CD4-positive, alpha-beta memory T cell (primary cell): ENCODE measurements at places on chromosomes 12 and 14. TPM values are rescaled to one million over a fixed set of nuclear protein-coding genes. Genes with fewer than 3 reads are reported as not detected.

KERA gene
- not detected for polyA plus RNA-seq

KCNC2 gene
- polyA plus RNA-seq = not detected

SMIM41 gene
- not detected for polyA plus RNA-seq

NKX2-8 gene
- not detected for polyA plus RNA-seq

HOXC4 gene
- polyA plus RNA-seq = not detected

CNTN1 gene
- polyA plus RNA-seq = not detected

RTN1 gene
- polyA plus RNA-seq = not detected

DNA sequence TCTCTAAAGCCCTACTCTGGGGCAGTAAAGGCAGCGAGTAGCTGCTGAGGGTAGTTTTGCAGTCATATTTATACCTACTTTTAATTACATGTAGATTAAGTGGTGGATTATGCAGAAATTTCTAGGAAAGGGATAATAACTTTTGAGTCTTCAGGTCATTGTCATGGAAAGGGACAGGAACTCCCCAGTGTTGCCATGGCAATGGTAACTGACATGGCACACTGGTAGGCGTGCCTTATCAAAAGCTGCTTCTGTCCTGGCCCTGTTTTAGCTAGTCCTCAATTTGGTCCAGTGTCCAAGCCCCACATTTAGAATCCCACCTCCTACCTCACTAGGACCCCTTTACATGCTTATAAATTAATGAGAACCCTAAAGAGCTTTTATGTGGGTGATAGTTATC lies 303.1 kb downstream of the VRK1 start:
- no peaks in the 10 kb centered on the region for H3K36me3 ChIP-seq
- DNase-seq = no peak
- no peaks in the 10 kb centered on the region for H3K4me1 ChIP-seq
- no peak overlapping the region for H3K27ac ChIP-seq
- no peaks in the 10 kb centered on the region for H3K27me3 ChIP-seq
- H3K4me3 ChIP-seq = no peak overlapping the region

DNA sequence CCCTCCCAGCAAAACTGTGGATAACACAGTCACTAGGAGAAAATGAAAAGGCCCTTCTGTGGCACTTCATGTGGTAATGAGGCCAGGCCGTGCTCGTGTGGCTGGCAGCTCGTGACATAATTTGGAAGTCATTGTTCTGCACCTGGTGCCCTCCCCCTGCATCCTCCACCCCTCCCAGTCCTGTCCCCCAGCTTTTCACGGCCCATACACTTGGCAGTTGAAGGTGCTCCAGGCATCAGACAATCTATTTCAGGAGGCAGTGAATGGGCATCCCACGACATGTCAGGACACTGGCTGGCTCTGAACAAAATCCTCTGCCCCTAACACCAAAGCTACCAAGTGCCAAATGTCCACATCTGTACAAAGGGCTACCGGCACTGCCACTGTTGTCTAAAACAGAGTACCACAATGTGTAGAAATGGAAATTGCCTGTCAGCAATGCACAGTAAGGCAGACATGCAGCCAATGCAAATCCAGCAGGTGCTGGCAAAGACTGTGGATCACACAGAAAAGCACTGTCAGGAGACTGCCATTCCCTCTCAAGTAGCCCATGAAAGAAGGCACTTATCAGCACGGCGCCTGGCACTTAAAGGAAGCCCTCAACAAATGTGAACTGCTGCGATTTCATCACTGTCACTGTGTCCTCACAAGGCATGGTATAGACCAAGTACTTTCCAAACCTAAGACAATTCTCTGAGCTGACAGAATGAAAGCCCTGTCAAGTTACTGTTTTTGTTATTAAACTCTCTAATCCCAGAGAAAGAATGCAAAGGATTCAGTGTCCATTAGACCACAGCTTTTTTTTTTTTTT lies 39.1 kb downstream of the CORO1C start:
- H3K4me3 ChIP-seq = no peak overlapping the region

GRCh38 chr12:83378186-83378727 lies 691.6 kb downstream of the TMTC2 start:
- no peak for DNase-seq
- H3K4me1 ChIP-seq = no peaks in the 10 kb centered on the region
- H3K4me3 ChIP-seq = no peak overlapping the region
- no peaks in the 10 kb centered on the region for H3K36me3 ChIP-seq
- H3K27ac ChIP-seq = no peak overlapping the region

GRCh38 chr14:64971943-64972791 lies at the start of gene RAB15:
TSS of gene RAB15 (minus strand) at chr14:64972336. CDS start at chr14:64972076, 260 bp downstream.
- H3K27ac ChIP-seq = peak within 1 kb of the TSS; percentile 43
- H3K4me3 ChIP-seq = peak within 1 kb of the TSS; percentile 62
- no peaks in the 10 kb centered on the region for H3K27me3 ChIP-seq
- H3K4me1 ChIP-seq = peaks cover 16% of the 10 kb centered on the region
- DNase-seq = peak; percentile 37

DNA sequence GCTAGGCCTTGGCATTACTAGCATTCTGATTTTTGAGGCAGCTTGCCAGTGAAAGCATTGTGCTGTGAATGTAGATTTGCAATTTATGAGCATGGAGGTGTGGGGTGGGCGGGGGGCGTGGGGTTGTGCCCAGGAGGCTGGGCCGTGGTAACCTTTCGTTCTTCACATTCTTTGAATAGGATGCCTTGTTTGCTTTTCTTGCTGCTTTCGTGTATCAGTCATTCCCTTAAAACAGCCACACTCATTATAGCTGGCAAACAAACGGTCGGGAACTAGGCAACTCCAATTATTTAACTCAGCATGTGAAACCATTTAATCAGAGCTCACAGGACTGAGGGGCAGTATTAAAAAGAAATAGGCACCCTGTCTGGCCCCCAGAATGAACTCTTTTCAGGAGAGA lies 115.9 kb upstream of the PELI2 start:
- H3K36me3 ChIP-seq = no peaks in the 10 kb centered on the region
- DNase-seq = no peak
- H3K27ac ChIP-seq = no peak overlapping the region
- H3K27me3 ChIP-seq = no peaks in the 10 kb centered on the region

DNA sequence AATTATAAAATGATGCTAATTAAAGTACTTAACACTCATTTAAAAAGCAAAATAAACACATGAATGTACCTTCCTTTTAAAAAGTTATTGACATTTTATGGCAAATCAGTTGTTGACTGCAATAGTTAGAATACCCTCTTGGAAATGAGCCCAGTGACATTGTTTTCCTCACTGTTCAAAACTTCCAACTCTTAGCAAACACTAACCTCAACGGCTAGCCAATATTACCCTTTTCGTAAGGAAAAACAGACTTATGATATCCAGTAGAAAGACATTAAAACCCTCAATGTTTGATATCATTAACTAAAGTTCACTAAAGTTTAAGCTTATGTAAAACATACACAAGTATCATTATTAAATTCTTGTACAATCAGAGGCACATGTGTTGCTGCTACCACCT lies 83.6 kb downstream of the EPS8 start:
- no peak overlapping the region for H3K27ac ChIP-seq
- peaks cover 2% of the 10 kb centered on the region for H3K4me1 ChIP-seq
- H3K4me3 ChIP-seq = no peak overlapping the region
- no peak for DNase-seq

DNA sequence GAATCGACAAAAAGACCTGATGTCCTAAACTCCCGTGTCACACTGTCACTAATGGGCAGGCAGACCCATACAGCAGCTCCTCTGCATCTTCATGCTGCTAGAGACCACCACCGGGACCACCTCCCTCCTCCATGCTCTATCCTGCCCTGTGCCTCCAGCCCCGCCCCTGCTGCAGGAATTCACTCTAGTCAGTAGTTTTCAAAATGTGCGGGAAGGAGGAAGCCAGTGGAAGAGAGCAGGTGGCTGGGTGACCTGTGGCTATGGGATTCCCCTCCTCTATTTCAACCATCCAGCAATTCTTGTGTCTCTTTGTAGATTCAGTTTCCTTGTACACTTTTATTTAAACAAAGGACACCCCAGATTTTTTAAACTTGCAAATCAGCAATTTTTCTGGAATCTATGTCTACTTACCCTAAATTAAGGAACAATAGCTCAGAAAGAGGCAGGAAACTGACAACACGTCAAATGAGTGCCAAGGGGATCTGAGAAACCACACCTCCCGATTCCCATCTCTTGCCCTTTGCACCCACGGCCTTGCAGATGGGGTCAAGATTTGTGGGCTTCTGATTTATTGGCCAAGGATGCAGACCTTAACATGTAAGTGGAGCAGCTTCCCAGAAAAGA lies 20.4 kb upstream of the MAP1LC3B2 start:
- H3K36me3 ChIP-seq = no peaks in the 10 kb centered on the region
- no peak overlapping the region for H3K27ac ChIP-seq
- DNase-seq = no peak
- no peaks in the 10 kb centered on the region for H3K27me3 ChIP-seq

- H3K27me3 ChIP-seq = peaks cover 23% of the 10 kb centered on the region
- H3K27ac ChIP-seq = no peak overlapping the region
- no peaks in the 10 kb centered on the region for H3K36me3 ChIP-seq
- H3K4me3 ChIP-seq = no peak overlapping the region
- DNase-seq = no peak
- peaks cover 9% of the 10 kb centered on the region for H3K4me1 ChIP-seq
Measured at GRCh38 chr12:120649442-120650232, 9.2 kb downstream of the CABP1 start.

- H3K4me3 ChIP-seq = no peak overlapping the region
- no peaks in the 10 kb centered on the region for H3K4me1 ChIP-seq
- no peak for DNase-seq
- H3K27ac ChIP-seq = no peak overlapping the region
- H3K27me3 ChIP-seq = no peaks in the 10 kb centered on the region
Measured at GRCh38 chr12:115882936-115883335, 394.6 kb downstream of the MED13L start.

DNA sequence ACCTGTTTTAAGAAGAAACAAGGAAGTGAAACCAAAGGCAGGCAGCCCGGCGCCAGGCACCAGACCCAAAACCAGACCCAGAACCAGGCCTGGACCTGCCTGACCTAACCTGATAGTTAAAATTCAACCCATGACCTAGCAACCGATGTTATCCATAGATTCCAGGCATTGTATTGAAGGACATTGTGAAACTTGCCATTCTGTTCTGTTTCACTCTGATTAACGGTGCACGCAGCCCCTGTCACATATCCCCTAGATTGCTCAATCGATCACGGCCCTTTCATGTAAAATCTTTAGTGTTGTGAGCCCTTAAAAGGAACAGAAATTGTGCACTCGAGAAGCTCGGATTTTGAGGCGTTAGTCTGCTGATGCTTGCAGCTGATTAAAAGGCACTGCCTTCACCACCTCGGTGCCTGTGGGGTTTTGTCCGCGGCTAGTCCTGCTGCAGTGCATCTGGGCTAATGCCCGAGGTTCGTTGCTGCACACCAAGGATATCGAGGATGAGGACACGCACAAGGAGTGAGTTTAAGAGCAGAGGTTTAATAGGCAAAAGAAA lies 262.5 kb upstream of the TMEM132C start:
- DNase-seq = no peak
- no peaks in the 10 kb centered on the region for H3K4me1 ChIP-seq
- H3K36me3 ChIP-seq = no peaks in the 10 kb centered on the region
- no peak overlapping the region for H3K27ac ChIP-seq
- H3K4me3 ChIP-seq = no peak overlapping the region

- H3K27me3 ChIP-seq = peaks cover 50% of the 10 kb centered on the region
- peaks cover 20% of the 10 kb centered on the region for H3K4me1 ChIP-seq
- DNase-seq = no peak
- no peaks in the 10 kb centered on the region for H3K36me3 ChIP-seq
- no peak overlapping the region for H3K27ac ChIP-seq
- no peak overlapping the region for H3K4me3 ChIP-seq
Measured at GRCh38 chr14:52948039-52948438, 2.8 kb downstream of the FERMT2 start.

DNA sequence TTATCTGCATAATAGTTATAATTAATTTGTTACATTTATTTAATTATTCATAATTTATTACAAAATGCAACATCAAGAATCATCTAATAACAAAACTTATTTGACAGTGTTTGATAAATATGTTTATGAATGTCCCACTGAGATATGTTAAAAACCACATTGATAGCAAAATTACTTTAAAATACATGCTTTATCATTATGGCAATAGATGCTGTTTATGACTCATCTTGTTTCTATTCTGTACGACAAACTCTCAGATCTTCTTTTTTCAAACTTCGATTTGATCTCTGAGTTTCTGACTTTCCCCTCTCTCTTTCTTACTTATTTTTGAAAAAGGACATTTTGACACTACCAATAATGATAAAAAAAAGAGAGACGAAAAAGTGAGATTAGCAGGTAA lies 56.8 kb upstream of the LRRK2 start:
- no peak overlapping the region for H3K27ac ChIP-seq
- no peaks in the 10 kb centered on the region for H3K27me3 ChIP-seq
- no peak for DNase-seq
- no peak overlapping the region for H3K4me3 ChIP-seq

- no peak overlapping the region for H3K4me3 ChIP-seq
- no peak for DNase-seq
- no peak overlapping the region for H3K27ac ChIP-seq
- no peaks in the 10 kb centered on the region for H3K4me1 ChIP-seq
Measured at GRCh38 chr12:124147575-124147974, 147.3 kb upstream of the RFLNA start.

GRCh38 chr12:12236896-12237295 lies 29.9 kb downstream of the LRP6 start:
- no peaks in the 10 kb centered on the region for H3K4me1 ChIP-seq
- no peak overlapping the region for H3K27ac ChIP-seq
- H3K36me3 ChIP-seq = no peaks in the 10 kb centered on the region
- H3K4me3 ChIP-seq = no peak overlapping the region
- no peaks in the 10 kb centered on the region for H3K27me3 ChIP-seq

DNA sequence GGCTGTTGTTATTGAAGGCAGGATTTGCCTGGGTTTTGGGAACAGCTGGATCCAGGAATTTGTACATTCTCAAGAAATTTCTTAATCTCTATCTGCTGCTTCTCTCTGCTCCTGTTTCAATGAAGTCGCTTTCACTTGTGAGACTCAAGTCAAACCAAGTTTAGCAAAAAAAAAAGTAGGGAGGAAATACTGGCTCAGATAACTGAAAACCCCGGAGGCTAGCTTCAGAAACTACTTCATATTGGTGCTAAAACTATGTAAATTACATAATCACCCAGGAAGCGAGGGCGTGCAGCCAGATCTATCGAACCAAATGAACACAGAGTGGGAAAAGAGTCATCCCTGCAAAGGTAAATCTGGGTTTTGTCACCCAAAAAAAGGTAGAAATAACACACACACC lies 68.3 kb upstream of the FICD start:
- no peak for DNase-seq
- no peak overlapping the region for H3K27ac ChIP-seq
- no peaks in the 10 kb centered on the region for H3K27me3 ChIP-seq

GRCh38 chr12:43763769-43764168 lies 5.0 kb downstream of the IRAK4 start:
- H3K27me3 ChIP-seq = no peaks in the 10 kb centered on the region
- H3K4me3 ChIP-seq = no peak overlapping the region
- H3K27ac ChIP-seq = no peak overlapping the region
- no peak for DNase-seq
- peaks cover 41% of the 10 kb centered on the region for H3K4me1 ChIP-seq
